ENCODE measurements at places on chromosomes 11 and 22. TPM values are rescaled to one million over a fixed set of nuclear protein-coding genes. Genes with fewer than 3 reads are reported as not detected.

Gene SCGB1C1
- not detected for polyA plus RNA-seq

Gene INPPL1
- polyA plus RNA-seq, result 132 TPM

Gene OR51I2
- polyA plus RNA-seq, result not detected

Gene KCNK7
- polyA plus RNA-seq, result not detected

Gene CHRDL2
- 0.50 TPM for polyA plus RNA-seq

Gene OR8H1
- polyA plus RNA-seq, result not detected

Gene CSF2RB
- polyA plus RNA-seq, result 2.3 TPM

Gene PGA4
- 0.54 TPM for polyA plus RNA-seq

Gene PATE2
- not detected for polyA plus RNA-seq

Gene C1QTNF4
- 4.5 TPM for polyA plus RNA-seq

Gene CD82
- polyA plus RNA-seq, result 20.4 TPM

Gene TBX10
- not detected for polyA plus RNA-seq

Gene DDI1
- polyA plus RNA-seq, result not detected

Gene CARS1
- polyA plus RNA-seq, result 24.9 TPM

Gene KRTAP5-1
- polyA plus RNA-seq, result not detected

Gene NUMA1
- polyA plus RNA-seq, result 252 TPM

Gene CDPF1
- 12.5 TPM for polyA plus RNA-seq

Gene HEPHL1
- 0.14 TPM for polyA plus RNA-seq

Gene C11orf91
- polyA plus RNA-seq, result not detected

Gene RAG1
- 3.1 TPM for polyA plus RNA-seq

Gene LRP5
- polyA plus RNA-seq, result 40.2 TPM

Gene ARHGAP20
- 4.5 TPM for polyA plus RNA-seq

Gene MS4A14
- 0.36 TPM for polyA plus RNA-seq

Gene LYVE1
- polyA plus RNA-seq, result 88.4 TPM

Gene BAIAP2L2
- 4.8 TPM for polyA plus RNA-seq

Gene NDUFV1
- 149 TPM for polyA plus RNA-seq

Gene GRAMD1B
- 11.3 TPM for polyA plus RNA-seq

Gene SPA17
- 23.4 TPM for polyA plus RNA-seq

Gene MMP7
- polyA plus RNA-seq, result 31.4 TPM

Gene DLG2
- polyA plus RNA-seq, result 11.5 TPM

Gene TREH
- 0.64 TPM for polyA plus RNA-seq

Gene CEP126
- polyA plus RNA-seq, result 4.4 TPM

Gene ART1
- not detected for polyA plus RNA-seq

Gene MTA2
- polyA plus RNA-seq, result 96.2 TPM

Gene PTPRCAP
- polyA plus RNA-seq, result 0.85 TPM

Gene TMEM45B
- polyA plus RNA-seq, result 23.2 TPM

Gene MRPL48
- polyA plus RNA-seq, result 74.2 TPM

Gene OR8G5
- not detected for polyA plus RNA-seq

Gene DEUP1
- polyA plus RNA-seq, result 1.5 TPM

Gene NUDT22
- polyA plus RNA-seq, result 21.9 TPM

Gene TRPM5
- 1.7 TPM for polyA plus RNA-seq

Gene NOX4
- polyA plus RNA-seq, result 55.4 TPM

Gene EXPH5
- 4.0 TPM for polyA plus RNA-seq

Gene DERL3
- polyA plus RNA-seq, result 3.8 TPM

Gene SMIM38
- 0.41 TPM for polyA plus RNA-seq

Gene BCR
- polyA plus RNA-seq, result 63.2 TPM

Gene OR10A2
- polyA plus RNA-seq, result not detected

Gene CYP2D6
- polyA plus RNA-seq, result 3.4 TPM

Gene BATF2
- polyA plus RNA-seq, result 2.7 TPM

Gene TRIM66
- 8.9 TPM for polyA plus RNA-seq

Gene TRIM34
- 6.7 TPM for polyA plus RNA-seq

Gene CARD10
- 16.2 TPM for polyA plus RNA-seq

Gene NPAS4
- 0.11 TPM for polyA plus RNA-seq

Gene GSTT2
- polyA plus RNA-seq, result 4.8 TPM

Gene PIH1D2
- 11.8 TPM for polyA plus RNA-seq

Gene NECTIN1
- 42.4 TPM for polyA plus RNA-seq

Gene MS4A4A
- 6.6 TPM for polyA plus RNA-seq
